Activated naive CD8-positive, alpha-beta T cell treated with anti-CD3 and anti-CD28 coated beads for 36 hours (primary cell): ENCODE measurements at places on chromosomes 1 and 21.
A peak's percentile ranks its signal among the peaks of the same experiment; 100 is the strongest.

- no peak for DNase-seq
These were observed 23.2 kb upstream of the CHIT1 start for GRCh38 chr1:203252678-203253077.

GRCh38 chr1:114388432-114389003 lies 122.5 kb downstream of the TRIM33 start:
- no peak for DNase-seq

DNA sequence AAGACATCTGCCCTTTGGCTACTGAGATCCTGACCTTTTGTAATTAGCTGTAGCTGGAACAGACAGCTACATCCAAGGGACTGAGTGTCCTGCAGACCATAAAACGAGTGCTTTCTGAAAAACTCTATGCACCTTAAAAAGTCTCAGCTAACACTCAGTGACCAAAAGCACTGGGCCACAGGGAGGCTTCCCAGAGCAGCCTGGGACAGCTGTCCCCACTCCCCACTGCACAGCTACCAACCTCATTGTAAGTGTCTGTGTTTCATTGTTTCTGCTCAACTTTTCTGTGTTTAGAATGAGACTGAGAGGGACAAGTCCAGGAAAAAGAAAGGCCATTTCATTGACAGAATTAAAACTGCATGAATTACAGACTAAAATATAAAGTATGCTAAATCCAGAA lies 80.7 kb downstream of the SMYD2 start:
- no peak for DNase-seq

DNA sequence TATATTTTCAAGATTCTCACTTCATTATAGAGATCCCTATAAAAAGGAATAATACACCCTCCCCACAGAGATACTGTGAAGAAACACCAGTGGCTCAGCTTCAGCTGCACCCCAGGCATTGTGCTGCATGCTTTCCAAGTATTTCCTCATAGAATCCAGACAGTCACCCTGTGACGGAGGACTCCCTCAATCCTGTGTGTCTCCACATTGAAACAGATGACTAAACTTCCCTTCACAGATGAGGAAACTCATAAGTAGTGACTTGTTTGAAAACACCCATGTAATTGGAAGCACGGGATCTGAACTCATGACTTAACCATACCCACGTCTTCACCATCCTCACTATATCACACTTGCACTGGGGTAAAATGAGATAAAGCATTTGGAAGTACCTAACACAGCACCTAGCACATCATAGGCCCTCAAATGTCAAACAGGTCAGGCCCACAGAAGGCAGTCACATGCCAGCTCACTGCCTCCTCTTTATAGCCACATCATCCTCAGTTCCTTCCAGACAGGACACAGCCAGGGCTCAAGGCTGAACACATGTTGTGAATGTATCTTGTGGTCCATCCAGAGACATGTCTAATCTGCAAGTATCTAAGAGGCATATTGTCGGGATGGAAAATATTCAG lies 55.2 kb downstream of the GPR161 start:
- DNase-seq = no peak

DNA sequence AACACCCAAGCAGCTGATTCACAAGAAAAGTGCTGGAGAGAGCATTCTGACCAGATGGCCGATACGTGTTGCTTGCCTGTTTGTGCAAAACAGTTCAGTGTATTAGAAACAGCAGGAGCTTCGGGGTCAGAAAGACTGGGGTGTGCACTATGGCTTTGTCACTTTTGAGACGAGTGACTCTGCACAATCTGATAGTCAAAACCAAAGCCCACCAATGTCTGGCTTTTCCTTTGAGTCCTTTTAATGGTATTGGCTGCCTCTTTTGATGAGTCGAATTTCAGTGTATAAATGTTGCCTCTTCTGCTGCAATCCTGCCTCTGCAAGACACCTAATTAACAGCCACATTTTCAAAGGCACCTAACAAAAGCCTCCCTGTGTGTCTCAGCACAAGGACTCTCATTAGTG lies 444.6 kb downstream of the AJAP1 start:
- no peak for DNase-seq

DNA sequence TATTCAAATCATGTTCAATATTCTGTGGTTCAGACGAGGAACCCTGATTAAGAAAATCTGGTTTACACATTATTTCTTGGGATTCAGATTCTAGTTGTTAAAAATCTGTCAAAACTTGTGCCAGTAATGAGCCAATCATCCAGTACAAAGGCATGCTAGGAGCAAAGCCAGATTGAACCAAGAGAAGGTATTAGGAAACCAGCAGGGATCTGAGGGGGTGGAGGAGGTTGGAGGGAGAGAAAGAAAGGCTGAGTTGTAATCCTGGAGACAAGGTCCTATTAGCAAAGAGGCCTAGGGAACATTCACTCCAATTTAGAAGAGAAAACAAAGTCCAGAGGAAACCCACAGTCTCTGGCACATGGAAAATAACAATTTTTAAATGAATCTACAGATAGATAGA lies 352.9 kb downstream of the LTN1 start:
- no peak for DNase-seq

GRCh38 chr21:35814858-35815619 lies 245.3 kb downstream of the SETD4 start:
- no peak for DNase-seq

- peak; percentile 81 for DNase-seq
These were observed 21.1 kb upstream of the SRSF4 start for GRCh38 chr1:29202584-29203340.

DNA sequence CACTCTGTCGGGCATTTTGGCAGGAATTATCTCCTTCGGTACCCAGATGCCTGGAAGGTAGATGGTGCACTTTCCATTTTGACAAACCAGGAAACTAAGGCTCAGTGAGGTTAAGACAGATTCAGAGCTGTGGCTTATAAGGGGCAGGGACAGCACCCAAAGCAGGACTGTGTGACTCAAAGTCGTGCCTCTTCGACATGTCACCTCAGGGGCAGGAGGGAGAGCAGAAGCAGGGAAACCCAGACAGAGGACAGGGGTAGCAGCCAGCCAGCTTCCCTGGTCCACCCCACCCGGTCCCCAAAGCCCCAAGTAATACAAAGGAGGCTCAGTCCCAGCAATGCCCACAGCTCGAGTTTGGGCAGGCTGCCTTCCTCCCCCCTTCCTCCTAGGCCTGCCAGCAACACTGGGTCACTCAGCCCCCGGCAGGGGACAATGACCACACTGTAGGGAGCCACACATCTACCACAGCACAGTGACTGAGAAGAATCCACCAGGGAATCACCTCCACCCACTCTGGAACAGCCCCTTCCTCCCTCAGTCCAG lies 2.5 kb downstream of the RHOC start:
- DNase-seq = no peak

DNA sequence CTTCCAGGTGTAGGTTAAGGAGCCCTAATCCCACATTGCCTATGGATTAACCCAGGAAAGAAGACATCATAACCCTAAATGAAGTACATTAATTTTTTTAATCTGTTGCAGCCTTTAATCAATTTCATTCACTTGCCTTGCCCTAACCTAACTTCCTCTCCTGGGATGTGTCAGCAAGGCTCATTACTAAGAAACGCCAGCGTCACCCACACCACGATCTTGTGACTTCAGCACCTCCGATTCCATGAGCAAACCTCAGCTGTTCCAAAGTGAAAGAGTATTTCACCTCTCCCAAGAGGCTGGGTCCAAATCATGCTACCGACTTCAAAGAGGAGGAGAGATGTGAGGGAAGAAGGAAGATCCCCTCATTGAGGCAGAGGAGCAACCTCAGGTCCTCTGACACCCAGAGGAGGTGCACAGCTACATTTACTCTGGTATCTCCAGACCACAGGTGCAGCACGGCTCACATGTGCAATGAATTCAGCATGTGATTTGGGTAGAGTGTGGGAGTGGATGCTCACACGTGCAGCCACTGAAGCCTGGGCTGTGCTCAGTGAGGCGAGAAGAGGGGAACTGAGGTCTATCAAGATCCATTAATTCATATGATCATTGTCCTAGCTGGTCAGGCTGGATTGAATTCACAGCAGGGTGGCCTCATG lies 134.1 kb downstream of the SLC30A10 start:
- no peak for DNase-seq

DNA sequence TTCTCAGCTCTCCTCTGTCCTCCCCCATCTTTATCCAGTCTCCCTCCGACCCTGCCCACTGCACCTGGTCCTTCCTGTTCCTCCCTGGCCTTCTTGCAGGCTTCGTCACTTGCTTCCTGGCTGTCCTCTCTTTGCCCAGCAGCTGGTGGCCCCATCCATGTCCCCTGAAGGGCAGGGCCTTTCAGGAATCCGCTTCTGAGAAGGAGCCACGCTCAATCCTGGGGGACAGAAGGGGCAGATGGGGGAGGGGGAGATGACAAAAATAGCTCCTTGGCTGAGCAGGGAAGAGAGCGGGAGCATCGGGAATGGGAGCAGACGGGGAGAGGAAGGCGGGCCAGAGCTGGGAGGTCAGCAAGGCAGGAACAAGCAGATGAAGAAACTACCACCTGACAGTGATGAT lies 40.7 kb downstream of the SLC30A1 start:
- DNase-seq = no peak

GRCh38 chr1:10108134-10108663 lies 75.4 kb downstream of the UBE4B start:
- no peak for DNase-seq

GRCh38 chr1:107870696-107871095 lies 94.3 kb downstream of the VAV3 start:
- no peak for DNase-seq

- no peak for DNase-seq
These were observed 271.4 kb downstream of the FOXD2 start for GRCh38 chr1:47709019-47709871.

DNA sequence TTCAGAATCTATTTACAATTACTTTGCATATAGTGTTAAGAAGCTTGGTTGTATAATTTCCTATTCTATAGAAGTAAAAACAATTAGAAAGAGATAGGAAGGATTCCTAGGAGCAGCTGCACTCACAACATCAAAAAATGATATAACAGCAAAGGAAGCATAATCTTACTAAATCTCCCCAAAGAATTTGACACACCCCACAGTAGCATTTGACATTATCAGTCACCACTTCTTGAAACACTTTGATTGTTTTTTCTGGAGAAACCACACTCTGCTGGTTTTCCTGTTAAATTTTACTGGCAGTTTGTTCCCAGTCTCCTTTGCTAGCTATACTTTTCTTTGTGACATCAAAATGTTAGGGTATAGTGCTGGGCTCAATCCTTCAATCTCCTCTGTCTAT lies 100.8 kb upstream of the KIAA1614 start:
- no peak for DNase-seq

GRCh38 chr1:39088658-39089057 lies 62.5 kb downstream of the NDUFS5 start:
- no peak for DNase-seq
